ENCODE measurements at places on chromosomes 12 and 14. TPM values are rescaled to one million over a fixed set of nuclear protein-coding genes. Genes with fewer than 3 reads are reported as not detected.

DNA sequence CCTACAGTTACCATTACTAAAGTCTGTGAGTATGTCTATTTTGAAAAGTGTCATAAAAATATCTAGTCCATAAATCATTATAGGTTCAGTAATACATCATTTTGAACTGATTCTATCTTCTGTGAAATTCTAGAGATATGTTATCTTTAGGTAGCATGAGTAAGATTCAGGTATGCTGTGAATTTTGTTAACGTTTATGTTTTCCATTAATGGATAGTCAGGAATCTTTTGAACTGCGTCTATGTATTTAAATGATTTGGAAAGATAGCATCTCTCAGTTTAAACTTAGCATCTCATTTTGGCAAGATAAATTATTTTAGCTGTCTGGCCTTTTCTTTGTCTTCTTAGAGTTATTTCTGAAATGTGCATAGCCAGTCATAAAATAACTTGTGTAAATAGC lies 8.3 kb downstream of the ALG10B start:
- DNase-seq, result no peak
- no peak overlapping the region for H3K4me3 ChIP-seq
- H3K36me3 ChIP-seq, result no peaks in the 10 kb centered on the region
- H3K27me3 ChIP-seq, result no peaks in the 10 kb centered on the region

DNA sequence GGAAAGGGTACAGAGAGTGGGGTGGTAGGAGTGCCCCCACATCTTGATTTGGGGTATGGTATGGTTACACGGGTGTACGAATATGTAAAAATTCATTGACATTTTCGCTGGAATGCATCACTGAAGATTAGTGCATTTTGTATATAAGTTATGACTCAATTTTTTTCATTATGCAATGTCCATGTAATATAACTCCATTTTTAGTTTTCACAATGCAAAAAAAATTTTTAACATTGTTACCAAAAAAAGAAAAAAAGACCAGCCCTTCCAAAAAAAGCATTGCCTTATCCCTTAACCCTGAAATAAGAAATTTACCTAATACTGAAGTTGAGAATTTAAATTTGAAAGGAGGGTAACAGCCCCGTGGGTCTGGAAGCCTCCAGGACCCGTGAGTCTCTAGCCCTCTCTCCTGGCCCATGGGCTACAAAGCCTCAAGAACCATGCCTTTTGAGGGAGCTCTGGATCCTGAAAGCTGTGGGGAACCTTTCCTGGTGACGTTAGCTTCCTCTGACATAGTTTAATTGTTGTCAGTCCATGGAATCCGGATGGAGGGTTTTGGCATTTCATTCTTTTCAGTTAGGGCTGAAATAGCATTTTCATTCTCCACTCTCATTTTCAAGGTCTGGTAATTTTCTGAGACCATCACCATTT lies 55.6 kb upstream of the ACTN1 start:
- no peak overlapping the region for H3K27ac ChIP-seq
- H3K4me1 ChIP-seq, result no peaks in the 10 kb centered on the region
- no peak overlapping the region for H3K4me3 ChIP-seq
- no peaks in the 10 kb centered on the region for H3K27me3 ChIP-seq
- no peak for DNase-seq
- H3K36me3 ChIP-seq, result no peaks in the 10 kb centered on the region

Gene EIF2S3B
- total RNA-seq, result 1.8 TPM

- H3K4me3 ChIP-seq, result no peak overlapping the region
- H3K27ac ChIP-seq, result no peak overlapping the region
- H3K4me1 ChIP-seq, result no peaks in the 10 kb centered on the region
- no peaks in the 10 kb centered on the region for H3K27me3 ChIP-seq
- no peaks in the 10 kb centered on the region for H3K36me3 ChIP-seq
Measured at GRCh38 chr12:78316136-78316535, 485.4 kb downstream of the NAV3 start.

All from lung (tissue), 17 donors.